ENCODE measurements at places on chromosomes 7 and 10.

GRCh38 chr7:54179321-54180029, 362.7 kb upstream of the VSTM2A start:
- DNase-seq, result no peak

DNA sequence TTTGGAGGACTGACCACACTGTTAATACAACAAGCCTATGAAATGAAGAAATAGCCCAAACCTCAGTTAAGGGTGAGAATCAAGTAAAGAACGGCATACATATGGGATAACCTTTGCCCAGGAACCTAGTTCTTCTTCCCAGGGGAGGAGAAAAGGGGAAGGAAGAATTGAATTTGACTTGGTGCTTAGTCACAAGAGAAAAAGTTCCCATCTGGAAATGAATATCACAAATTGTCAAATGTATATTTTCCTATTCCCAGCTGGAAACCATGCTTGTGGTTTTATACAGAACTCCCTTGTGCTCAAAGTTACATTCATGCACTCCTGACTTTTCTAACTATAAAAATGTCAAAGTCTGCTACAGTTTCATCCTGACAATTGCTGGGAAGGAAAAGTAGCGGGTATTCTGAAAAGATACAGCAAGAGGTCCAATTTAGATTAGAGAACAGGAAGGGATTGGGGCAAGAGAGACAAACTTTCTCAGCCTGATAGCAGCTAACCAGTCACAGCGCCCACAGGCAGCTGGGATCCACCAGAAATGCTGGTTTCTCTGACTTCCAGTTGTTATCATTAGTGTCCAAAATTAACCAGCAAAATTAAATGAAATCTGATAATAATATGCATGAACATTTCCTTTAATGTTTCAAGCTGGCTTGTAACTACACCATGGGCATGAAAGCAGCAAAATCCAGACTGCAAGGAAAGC, 18.6 kb upstream of the GSAP start:
- no peak for DNase-seq

DNA sequence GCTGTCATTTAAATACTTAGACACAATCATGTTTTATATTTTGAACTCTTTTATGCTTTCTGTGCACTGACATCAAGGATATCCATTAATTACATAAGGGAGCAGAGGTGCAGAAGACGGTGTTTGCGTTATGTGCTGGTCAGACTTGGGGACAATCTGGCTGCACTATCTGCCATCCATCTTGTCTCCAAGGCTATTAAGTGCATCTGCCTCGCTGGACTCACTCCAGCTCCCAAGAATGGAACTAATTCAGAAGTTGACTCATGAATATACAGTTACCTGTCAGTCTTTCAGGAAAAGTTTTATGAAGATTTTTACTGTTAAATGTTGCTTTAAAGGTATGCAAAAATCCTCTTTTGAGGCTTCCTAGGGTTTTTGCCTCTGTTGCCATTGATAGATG, 391.0 kb downstream of the SUGCT start:
- DNase-seq, result no peak

DNA sequence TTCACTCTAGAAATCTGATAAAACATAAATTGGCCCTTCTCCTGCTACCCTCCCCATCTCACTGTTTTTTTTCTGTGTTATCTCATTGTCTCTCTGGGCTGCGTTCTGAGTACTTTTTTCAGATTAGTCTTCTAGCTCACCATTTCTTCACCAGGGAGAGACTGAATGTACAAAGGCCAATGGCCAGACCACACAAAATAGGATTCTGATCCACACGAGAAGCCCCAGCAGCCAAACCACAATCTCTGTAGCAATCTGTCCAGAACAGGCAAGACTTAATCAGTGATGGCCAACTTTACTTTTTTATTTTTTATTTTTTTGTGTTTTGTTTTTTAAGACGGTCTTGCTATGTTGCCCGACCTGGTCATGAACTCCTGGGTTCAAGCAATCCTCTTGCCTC, 55.9 kb upstream of the PAPSS2 start:
- no peak for DNase-seq

DNA sequence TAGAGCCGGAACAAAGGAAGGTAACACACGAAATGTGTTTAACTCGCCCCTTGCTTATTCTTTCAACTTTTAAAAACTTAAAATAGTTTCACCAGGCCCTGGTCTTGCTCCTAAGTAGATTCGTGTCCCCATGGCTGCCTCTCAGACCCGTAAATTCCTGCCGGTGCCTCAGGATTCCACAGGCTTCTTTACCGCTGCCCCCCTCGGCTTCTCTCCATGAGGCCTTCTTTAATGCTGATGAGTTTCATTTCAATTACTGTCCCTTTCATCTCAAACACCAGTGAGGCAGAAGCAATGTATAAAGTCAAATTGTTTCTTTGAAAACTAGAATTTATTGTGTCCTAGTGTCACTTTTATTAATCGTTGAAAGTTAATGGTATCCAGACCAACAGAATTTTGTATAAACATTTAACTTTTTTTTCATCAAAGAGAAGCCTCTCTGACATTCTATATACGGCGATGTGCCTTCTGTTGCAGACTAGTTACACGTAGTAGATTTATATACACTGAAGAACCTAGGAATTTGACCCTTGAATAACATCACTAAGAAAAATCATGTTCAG, 225.2 kb downstream of the C7orf25 start:
- DNase-seq, result no peak

GRCh38 chr10:65805993-65806392, 1119.8 kb upstream of the LRRTM3 start:
- DNase-seq, result no peak

DNA sequence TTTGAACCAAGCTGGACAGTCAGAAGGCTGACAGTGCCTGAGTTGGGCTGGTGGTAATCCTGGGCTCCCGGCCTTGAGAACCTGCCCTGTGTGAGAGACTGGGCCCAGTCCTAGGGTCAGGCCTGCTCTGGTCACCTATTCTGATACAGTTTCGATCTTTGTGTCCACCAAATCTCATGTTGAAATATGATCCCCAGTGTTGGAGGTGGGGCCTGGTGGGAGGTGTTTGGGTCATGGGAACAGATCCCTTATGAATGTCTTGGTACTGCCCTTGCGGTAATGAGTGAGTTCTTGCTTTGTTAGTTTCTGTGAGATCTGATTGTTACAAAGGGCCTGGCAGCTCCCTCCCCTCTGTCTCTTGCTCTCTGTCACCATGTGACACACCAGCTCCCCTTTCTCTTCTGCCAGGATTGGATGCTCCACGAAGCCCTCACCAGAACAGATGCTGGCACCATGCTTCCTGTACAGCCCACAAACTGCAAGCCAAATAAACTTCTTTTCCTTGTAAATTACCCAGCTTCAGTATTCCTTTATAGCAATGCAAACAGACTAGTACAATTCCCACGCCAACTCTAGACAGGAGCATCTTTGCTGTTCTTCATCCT, 111.8 kb upstream of the ZNF438 start:
- no peak for DNase-seq

DNA sequence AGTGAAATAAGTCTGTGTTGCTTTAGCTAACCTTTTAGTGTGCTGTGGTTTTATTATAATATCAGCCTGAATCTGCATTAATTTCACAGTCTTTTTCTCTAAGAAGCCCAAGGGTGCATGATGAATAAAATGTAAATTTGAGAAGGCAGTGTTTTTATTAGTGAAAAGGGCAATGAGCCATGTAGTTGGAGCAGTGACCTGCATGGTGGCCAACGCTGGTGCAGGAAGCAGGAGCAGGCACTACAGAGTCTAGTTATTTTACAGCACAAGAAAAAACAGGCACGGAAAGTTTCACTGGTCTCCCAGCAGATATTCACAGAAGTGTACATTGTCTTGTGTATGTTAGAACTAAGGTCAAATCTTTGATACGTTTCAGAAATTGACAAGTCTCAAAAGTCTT, 247.8 kb downstream of the CELF2 start:
- DNase-seq, result no peak

DNA sequence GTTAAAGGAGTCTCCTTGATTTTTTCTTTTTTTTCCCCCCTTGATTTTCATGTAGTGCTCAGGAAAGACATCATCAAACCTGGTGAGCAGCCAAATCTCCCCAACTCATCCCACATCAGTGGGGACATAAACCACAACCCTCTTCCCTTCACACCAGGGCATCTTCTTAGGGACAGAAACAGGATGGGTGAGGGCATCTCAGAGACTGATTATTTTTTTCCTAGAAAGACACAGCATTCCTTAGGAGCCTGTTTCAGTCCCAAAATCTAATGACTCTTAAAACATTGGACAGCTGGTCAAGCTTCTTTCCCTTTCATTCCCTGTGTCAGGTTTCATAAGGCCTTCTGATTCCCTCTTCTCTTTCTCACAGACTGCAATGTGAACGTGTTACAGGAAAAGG, 31.5 kb upstream of the GSAP start:
- no peak for DNase-seq

DNA sequence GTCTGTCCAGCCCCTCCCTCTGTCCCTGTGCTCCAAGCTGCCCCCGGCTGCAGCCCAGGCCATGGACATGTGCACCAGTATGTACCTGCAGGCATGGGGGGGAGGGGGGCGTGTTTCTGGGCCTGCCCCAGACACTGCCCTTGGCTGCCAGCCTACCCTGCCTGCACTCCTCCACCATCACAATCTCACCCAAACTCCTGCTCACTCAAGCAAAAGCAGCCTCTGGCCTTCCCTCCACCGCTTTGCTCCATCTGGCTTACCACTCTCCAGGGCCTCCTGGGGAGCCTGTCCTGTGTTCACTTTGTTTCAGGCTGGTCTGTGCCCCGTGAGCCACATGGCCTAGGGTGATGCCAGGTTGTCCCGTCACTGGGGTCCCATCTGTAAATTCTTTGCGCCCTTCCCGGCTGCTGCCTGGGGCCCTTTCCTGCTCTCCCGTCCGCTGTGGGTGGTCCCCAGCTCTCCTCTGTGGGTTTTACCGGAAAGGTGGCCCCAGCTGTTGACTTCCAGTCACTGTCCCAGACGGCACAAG, 33.3 kb upstream of the PPIF start:
- no peak for DNase-seq

GRCh38 chr10:71812016-71812912, 38.8 kb downstream of the PSAP start:
- DNase-seq, result no peak

GRCh38 chr10:29041616-29042015, 247.3 kb upstream of the LYZL1 start:
- DNase-seq, result no peak

DNA sequence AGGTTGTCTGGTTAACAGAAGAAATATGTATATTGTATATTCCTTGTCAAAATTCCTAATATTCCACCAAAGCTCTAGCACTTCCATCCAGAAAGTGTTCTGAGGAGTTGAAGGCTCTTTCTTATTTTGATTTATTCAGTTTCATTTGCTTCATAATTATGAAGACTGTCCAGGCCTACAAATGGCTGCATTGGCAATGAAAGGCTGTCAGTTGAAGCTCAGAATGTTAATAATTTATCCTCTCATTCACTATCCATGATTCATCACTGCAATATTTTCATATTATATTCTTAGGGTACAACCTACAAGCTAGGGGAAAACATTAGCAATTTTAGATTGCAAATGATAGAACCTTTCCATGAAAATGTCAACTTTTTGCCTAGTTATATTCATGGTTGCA, 57.3 kb downstream of the ARID5B start:
- DNase-seq, result no peak

- DNase-seq, result no peak
Observed at GRCh38 chr7:131261476-131261994, 66.1 kb upstream of the MKLN1 start.

DNA sequence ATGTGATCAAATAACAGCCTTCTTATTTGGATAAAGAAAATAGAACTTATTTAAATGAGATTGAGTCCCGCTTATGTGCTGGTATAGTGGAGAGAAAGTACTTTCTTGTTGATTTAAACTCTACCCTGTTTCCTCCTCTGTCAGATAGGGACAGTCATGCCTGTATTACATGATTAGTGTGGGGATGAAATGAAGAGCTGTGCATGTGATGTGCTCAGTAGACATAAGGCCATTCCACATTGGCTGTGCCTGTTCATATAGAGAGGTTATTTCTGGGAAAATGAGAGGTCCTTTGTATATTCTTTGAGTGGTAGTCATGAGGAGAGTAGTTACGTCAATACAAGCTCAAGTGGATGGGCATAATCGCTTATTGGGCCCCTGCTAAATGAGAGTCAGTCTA, 5.7 kb downstream of the MTURN start:
- no peak for DNase-seq

GRCh38 chr7:69516238-69516820, 81.9 kb upstream of the AUTS2 start:
- DNase-seq, result no peak

DNA sequence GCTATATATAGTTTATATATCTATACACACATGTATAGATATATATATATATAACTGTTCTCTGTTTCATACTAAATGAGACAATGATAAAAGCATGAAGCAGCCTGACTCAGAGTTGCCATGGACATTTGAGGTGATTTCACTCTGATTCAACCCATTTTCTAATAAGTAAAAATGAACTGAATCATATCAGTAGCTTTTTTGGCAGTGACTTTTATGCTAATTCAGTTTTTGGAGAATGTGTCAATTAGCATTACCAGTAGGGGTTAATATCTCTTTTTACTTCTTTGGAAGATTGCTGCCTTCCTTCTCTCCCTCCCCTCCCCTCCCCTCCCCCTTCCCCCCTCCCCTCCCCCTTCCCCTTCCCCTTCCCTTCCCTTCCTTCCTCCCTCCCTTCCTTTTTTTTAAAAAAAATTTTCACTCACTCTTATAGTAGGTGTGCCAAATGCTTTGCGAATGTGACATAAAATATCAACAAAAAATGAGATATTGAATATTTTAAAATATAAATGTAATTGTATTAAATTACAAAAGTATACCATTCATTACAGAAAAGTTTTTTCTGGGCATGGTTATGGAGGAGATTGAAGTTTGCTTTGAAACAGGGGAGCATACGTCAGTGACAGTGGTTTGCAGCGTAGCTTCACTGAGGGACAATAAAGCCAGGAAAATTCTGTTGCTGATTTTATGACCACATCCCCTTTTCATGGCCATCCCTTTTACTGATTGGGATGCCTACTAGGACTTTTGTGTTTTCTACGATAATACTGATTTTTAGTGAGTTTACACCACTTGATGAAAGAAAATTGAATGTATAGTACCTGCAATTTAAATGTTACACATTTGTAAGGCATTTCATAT, 64.0 kb upstream of the KLF6 start:
- no peak for DNase-seq

DNA sequence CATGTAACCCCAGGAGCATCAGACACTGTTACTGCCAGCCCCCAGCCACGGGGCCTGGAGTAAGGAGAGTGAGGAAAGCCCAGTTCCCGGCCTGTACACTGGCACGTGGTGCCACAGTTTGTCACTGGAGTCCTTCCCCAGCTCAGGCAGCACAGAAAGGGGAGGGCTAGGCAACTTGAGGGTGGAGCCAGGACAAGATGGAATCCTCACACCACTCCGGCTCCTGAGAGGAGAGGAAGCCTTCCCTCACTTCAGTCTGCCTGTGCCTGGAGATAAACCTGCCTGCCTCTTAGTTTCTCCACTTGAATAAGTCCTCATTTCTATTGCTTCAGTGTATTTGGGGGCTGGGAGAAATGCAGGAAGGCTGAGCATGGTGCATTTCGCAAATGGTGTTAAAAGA, 176.0 kb downstream of the KIAA1217 start:
- DNase-seq, result no peak

GRCh38 chr10:110960333-110960712, 40.9 kb downstream of the SHOC2 start:
- DNase-seq, result no peak
